ENCODE measurements at places on chromosomes 3 and 15.

GRCh38 chr3:141430316-141430715, 56.5 kb upstream of the RASA2 start:
- no peaks in the 10 kb centered on the region for H3K36me3 ChIP-seq
- H3K4me1 ChIP-seq: peaks cover 48% of the 10 kb centered on the region
- no peak for DNase-seq
- H3K27ac ChIP-seq: peak overlapping the region; percentile 71

DNA sequence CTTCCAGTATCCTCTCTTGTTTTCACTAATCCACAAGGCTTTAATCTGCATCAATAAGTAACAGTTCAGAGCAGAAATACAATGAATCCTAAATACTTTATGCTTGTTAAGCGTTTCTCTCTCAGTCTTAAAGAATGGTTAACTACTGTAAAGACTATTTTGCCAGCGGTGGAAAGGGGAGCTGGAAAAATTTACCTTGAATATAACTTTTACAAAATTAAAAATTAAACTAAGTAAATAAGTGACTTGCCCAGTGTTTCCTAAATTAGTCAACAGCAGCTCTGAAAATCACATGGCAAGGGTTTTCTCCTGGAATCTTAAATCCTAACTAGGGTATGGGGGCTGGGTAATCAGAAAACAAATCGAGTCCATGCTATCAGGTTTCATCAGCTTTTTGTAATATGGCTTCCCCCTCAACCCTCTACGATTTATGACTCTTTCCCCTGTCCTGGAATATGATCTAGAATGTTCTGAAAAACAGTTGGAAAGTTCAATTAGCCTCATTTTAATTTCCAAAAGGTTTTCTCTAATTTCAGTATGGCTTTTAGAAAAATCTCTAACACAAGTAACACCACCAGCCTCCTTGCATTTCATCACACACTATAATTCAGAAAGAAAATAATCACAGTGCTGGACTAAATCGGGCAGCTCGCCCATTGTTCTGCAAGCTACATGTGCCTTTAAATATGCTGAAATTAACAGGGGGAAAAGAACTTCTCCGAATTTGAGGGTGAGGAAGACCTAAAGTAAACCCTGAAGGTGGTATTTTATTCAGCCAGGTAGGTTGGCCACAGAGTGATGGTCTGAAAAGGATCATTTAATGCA, 133.5 kb downstream of the ADAMTS9 start:
- H3K27me3 ChIP-seq: no peaks in the 10 kb centered on the region
- H3K27ac ChIP-seq: no peak overlapping the region
- H3K4me3 ChIP-seq: no peak overlapping the region
- DNase-seq: no peak
- H3K36me3 ChIP-seq: no peaks in the 10 kb centered on the region
- peaks cover 5% of the 10 kb centered on the region for H3K4me1 ChIP-seq

DNA sequence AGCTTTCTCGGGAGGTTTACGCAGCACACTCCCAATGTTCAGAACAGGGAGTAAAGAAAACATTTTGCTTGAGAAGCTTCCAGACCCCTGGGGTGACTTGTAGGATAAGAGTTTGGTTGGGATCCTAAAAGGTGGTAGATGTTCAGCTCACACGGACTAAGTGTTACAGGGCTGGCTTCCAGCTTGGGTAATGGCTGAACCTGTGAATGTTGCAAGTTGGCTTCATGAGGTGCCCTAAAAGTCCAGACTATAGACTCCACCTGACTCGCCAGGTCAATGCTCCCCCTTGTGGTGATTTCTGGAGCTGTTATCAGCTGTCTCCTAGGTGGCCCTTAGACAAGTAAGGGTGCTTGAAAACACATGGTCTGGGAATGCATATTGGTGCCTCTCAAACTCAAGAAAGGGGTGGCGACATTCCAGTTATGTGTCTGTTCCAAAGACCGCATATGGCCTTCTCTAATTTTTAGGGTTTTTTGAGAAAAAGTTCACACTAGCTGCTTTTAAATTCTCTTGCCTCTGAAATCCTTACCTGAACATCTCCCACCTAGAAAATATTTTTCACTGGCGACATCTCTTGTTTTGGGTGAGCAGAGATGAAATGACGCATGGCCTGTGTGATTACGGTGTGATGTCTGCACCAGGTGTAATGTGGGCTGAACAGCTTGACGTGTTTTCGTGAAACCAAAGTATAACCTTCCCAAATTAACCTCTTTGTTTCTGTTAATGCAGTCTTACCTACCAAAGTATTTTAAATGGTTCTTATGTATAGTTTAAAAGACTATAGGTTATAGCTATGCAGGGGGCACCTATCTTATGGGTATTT, 175.7 kb upstream of the KBTBD8 start:
- H3K27me3 ChIP-seq: no peaks in the 10 kb centered on the region
- H3K36me3 ChIP-seq: no peaks in the 10 kb centered on the region
- no peak overlapping the region for H3K27ac ChIP-seq
- DNase-seq: no peak

DNA sequence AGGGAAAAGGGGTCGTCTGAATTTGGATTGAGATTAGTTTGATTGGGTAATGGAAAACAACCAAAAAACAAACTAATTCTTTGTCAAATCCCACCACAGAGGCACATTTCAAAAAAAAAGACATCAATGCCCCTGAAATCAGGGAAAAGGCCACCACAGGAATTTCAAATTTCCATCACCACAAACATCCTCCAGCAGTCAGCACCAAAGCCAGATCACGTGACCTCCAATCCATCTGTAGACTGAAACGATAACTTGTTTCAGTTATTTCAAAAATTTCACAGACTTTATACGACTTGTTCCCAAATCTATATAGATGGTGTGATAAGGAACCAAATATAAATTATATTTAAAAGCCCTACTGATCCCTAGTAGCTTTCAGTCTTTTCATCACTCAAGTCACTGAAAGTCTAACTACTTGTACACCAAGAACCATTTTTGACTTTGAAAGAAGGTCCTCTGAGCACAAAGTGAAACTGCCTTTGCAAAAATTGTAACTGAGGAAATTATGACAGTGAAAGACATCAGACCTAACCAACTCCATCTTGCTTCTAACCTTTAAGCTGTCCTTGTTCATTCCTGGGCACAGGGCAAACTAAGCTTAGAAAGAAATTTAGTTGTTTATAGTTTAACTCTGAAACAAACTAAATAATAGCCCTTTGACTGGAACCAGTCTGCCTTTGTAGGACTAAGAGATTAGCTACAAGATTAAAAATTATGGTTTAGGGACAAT, 48.1 kb upstream of the PLCL2 start:
- no peaks in the 10 kb centered on the region for H3K27me3 ChIP-seq
- H3K36me3 ChIP-seq: no peaks in the 10 kb centered on the region
- no peak for DNase-seq
- no peak overlapping the region for H3K27ac ChIP-seq
- H3K4me1 ChIP-seq: no peaks in the 10 kb centered on the region

DNA sequence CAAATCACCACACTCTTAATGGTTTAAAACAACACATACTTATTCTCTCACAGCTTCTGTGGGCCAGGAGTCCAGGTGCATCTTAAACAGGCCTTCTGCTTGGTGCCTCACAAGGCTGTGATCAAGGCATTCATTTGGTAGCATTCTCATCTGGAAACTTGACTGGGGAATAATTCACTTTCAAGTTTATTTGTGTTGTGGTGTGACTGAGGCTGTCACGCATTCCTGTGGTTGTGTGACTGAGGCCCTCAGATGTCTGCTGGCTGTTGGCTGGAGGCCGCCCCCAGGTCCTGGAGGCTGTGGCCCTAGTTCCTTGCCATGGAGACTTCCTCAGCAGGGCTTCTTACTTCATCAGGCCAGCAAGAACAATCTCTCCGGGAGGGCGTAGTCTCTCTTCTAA, 16.9 kb upstream of the FAM3D start:
- H3K27me3 ChIP-seq: no peaks in the 10 kb centered on the region
- no peak overlapping the region for H3K27ac ChIP-seq
- peaks cover 6% of the 10 kb centered on the region for H3K4me1 ChIP-seq
- no peak for DNase-seq
- H3K4me3 ChIP-seq: no peak overlapping the region
- no peaks in the 10 kb centered on the region for H3K36me3 ChIP-seq

DNA sequence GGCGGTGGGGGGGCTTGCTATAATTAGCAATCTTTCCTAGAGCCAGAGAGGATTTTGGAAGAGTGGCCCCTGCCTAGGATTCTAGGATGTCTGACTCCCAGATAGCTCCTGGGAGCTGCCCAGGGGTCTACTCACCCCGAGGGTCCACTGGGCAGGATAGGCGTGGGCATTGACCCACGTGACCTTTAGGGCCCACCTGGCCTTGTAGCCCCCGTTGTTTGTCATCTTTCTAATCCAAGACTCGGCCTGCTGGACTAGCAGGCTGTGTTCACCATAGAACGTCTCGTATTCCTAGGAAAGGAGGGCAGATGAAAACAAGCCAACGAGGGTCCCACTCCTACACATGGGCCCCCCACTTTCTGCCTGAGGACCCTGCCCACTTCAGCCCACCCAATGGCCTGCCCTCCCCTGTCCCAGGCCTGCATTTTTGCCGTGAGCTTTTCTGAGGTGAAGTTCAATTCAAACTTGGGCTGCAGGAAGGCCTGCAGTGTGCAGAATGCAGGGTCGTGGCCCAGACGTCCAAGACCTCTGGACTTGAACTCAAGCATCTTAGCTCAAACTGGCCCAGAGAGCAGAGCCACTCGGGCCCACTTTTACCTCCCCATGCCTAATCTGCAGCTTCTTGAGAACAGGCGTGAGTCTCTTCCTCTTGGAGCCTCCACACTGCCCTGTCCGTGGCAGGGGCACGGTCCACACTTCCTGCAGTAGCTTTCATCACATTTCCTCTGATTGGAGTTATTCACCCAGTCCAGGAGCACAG, 41.5 kb downstream of the MUC4 start:
- no peak overlapping the region for H3K27ac ChIP-seq
- H3K4me1 ChIP-seq: no peaks in the 10 kb centered on the region
- no peaks in the 10 kb centered on the region for H3K36me3 ChIP-seq
- H3K4me3 ChIP-seq: no peak overlapping the region
- no peaks in the 10 kb centered on the region for H3K27me3 ChIP-seq
- no peak for DNase-seq

DNA sequence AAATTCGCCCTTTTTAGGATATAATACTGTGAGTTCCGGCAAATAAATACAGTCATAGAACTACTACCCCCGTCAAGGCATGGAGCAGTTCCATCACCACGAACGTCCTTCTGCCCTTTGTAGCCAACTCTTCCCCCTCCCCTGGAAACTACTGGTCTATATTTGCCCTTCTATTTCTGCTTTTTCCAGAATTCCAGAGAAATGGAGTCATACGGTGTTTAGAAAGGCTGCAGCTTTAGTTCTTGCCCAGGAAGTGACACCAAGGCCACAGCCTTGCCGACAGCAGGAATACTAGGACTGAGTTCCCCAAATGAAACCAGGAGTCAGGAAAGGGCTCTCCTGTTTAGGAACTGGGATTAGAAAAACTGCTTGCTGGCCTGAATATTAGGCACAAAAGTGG, 291.2 kb downstream of the FAM43A start:
- no peaks in the 10 kb centered on the region for H3K4me1 ChIP-seq
- H3K27ac ChIP-seq: no peak overlapping the region
- no peak for DNase-seq
- no peak overlapping the region for H3K4me3 ChIP-seq
- no peaks in the 10 kb centered on the region for H3K27me3 ChIP-seq
- H3K36me3 ChIP-seq: no peaks in the 10 kb centered on the region

DNA sequence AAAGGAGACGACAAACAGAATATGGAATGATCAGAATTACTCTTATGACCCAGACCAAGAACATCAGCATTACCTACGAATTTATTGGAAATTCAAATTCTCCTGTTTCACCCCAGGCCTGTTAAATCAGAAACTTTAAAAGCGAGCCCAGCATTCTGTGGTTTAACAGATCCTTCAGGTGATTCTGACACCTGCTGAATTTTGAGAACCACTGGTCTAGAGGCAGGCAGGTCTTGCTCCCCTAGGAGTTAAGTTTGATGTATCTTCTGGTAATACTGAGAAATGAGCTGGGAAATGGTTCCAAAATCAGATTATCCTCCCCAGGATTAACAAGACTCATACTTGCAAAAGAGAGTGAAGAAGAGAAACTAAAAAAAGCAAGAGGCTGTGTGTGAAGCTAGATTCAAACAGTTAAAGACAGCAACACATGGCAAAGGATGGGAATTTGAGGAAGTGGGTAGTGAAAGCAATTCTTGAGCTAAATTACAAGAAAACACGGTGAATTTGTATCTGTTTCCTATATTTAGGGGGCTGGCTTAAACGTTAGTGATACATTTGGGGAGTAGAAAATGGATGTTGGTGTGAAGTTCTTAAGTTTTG, 66.0 kb downstream of the FLNB start:
- DNase-seq: no peak
- H3K4me1 ChIP-seq: peaks cover 18% of the 10 kb centered on the region
- H3K36me3 ChIP-seq: peaks cover 18% of the 10 kb centered on the region
- H3K4me3 ChIP-seq: no peak overlapping the region
- peak overlapping the region; percentile 35 for H3K27ac ChIP-seq

DNA sequence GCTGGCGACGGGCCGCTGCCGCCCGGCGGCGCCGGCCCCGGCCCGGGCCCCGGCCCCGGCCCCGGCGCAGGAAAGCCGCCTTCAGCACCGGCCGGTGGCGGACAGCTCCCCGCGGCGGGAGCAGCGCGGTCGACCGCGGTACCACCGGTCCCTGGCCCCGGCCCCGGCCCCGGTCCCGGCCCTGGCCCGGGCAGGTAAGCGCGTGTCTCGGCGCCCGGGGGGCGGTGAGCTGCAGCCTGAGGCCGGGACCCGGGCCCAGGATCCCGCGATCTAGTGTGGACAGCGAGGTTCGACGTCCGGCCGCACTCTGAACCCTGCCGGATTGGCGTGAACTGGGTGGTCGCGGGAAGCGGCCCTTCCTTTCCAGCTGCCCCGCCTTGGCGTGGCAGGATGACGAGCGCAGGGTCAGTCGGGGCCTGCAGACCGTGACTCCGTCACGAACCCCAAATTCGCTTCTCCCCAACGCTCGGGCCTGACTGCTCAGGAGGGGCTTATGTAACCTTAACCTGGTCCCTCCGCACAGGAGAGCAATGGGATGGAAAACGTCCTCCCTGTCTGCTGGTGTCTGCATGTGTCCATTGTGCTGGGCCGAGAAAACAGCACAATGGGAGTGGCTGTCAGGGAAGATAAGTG, 472 bp downstream of the BSN start:
- H3K27me3 ChIP-seq: no peaks in the 10 kb centered on the region
- peaks cover 18% of the 10 kb centered on the region for H3K4me1 ChIP-seq
- no peak for DNase-seq
- no peak overlapping the region for H3K27ac ChIP-seq
- peak overlapping the region; percentile 57 for H3K4me3 ChIP-seq

- peaks cover 22% of the 10 kb centered on the region for H3K4me1 ChIP-seq
- H3K36me3 ChIP-seq: no peaks in the 10 kb centered on the region
- H3K4me3 ChIP-seq: peak overlapping the region; percentile 89
- H3K27ac ChIP-seq: peak overlapping the region; percentile 92
- DNase-seq: no peak
Observed at GRCh38 chr15:75023872-75024636, 664 bp downstream of the PPCDC start.
